Glutamatergic neuron (in vitro differentiated cells): ENCODE measurements at places on chromosomes 5 and 9.

DNA sequence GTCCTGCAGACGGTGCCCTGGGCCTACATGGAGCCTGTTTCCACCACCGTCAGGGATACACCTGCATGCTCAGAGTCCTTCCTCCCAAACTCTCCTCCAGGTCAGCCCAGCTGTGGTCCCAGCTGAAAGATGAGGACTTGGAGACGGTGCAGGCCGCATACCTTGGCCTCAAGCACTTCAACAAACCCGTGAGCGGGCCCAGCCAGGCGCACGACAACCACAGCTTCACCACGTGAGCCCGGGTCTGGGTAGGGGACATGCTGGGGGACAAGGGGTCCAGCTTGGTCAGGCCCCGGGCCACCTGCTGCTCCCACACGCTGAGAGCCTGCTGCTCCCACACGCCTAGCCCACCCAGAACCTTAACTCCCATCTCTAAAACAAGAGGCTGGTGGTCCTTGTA is 16.6 kb upstream of the CARD19 start:
- no peak overlapping the region for H3K27ac ChIP-seq
- DNase-seq: no peak
- no peak overlapping the region for H3K4me3 ChIP-seq
- peaks cover 5% of the 10 kb centered on the region for H3K27me3 ChIP-seq
- no peaks in the 10 kb centered on the region for H3K36me3 ChIP-seq
- H3K4me1 ChIP-seq: no peaks in the 10 kb centered on the region

DNA sequence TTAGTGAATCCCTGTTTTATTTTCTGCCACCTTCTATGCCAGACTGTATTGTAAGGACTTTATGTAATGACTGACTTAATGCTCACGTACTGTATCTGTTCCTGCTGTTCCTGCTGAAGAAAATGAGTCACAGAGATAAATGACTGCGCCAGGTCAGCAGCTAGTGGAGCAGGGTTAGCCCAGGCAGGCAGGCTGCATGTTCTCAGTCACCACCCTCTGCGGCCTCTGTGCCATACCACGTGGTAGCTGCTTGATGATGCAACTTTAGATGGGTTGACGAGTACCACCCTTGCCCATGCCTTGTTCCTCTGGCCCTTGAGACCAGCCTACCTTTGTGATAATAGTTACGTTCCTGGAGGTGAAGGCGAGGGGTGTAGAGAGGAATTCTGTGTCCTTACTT is 161.9 kb downstream of the TRIO start:
- H3K4me3 ChIP-seq: no peak overlapping the region
- H3K4me1 ChIP-seq: peaks cover 7% of the 10 kb centered on the region
- H3K36me3 ChIP-seq: peaks cover 5% of the 10 kb centered on the region
- DNase-seq: no peak
- H3K27ac ChIP-seq: no peak overlapping the region

DNA sequence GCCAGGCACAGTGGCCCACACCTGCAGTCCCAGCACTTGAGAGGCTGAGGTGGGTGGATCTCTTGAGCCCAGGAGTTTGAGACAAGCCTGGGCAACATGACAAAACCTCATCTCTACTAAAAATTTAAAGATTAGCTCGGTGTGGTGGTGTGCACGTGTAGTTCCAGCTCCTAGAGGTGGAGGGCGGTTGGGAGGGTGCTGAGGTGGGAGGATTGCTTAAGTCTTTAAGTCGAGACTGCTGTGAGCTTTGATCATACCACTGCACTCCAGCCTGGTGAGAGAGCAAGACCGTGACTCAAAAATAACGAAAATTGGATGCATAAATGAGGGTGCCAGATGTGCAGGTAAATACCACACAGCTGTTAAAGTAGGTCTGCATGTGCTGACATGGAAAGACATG is 39.3 kb upstream of the TDRD7 start:
- H3K27me3 ChIP-seq: no peaks in the 10 kb centered on the region
- H3K36me3 ChIP-seq: peaks cover 24% of the 10 kb centered on the region
- no peak for DNase-seq

DNA sequence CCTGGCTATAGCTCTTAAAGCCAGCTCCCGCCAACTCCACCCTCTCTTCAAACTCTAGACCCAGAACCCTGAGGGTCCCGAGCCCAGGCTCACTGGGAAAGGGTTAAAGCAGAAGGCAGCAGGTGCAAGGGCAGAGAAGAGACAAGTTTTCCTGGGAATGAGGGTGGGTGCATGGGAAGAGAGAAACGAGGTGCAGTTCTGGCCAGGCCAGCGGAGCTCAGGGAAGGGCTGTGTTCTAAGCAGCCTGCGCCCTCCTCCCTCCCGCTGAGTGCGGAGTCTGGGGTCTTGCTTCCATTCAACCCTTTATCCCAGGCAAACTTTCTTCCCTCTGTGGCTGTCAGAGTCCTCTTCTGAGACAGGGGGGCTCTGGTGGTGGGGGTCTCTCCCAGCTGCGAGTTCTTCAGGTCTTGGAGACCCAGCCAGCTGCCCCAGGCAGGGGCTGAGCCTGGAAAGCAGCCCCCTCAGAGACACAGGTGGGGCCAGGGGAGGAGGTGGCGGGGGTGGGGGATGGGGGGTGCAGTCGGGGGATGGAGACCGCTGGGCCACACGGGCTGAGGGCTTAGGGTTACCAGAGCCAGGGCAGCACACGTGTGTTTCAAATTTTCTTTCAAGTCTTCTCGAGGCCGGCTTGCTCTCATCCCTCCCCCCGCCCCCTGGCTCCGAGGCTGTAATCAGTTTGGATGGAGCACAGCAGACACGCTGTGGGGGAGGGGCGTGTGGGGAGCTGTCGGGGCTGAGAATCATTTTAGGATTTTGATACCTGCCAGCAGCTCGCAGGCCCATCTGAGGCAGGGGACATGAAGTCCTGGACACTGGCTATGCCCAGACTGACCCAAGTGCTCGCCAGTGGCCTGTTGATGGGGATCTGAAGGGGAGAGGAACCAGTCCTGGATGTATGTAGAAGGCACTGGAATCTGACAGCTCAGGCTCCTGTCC is 169.6 kb upstream of the SMIM23 start:
- H3K4me1 ChIP-seq: peaks cover 22% of the 10 kb centered on the region
- H3K27me3 ChIP-seq: peaks cover 10% of the 10 kb centered on the region
- peaks cover 8% of the 10 kb centered on the region for H3K36me3 ChIP-seq
